Chondrocyte (in vitro differentiated cells): ENCODE measurements at places on chromosomes 13 and 19. TPM values are rescaled to one million over a fixed set of nuclear protein-coding genes. Genes with fewer than 3 reads are reported as not detected.

The ATP13A1 gene
- 48.1 to 68.3 TPM (median 48.8 TPM) in 3 replicates for total RNA-seq

DNA sequence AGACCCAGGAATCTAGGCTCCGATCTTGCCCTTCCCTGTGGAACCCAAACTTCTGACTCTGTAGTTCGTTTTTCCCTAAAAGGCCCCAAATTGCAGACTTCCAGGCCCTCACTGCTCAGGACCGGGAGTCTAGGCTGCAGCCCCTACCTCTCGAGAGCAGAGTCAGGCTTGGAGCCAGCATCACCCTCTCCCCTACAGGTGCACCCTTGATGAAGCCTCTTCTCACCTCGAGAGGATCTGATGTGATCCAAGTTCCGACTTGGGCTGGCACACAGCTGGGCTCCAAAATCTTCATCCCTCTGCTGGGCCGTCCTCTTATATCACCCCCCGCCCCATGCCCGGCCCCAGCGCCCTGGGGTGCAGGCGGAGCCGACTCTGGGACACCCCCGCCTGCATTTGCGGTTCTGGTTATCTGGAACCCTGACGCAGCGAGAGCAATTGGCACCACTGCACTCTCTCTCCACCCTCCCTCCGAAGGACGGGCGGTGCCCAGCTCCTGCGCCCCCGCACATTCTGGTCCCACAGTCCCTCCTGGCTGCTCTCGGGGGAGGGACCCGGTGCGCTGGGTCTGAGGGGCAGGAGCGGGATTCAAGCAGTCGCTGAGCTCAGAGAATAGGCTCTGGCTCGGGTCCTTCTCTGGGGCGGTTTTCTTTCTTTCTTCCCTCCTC, at the start of gene KLK7:
TSS of gene KLK7 (minus strand) at position 293 of the 668 bp plus-strand sequence. CDS start 1,518 bp downstream, outside the sequence.
- no peaks in the 10 kb centered on the region for H3K4me1 ChIP-seq
- H3K36me3 ChIP-seq = no peaks in the 10 kb centered on the region
- no peak within 1 kb of the TSS for H3K4me3 ChIP-seq

The NCAN gene
- total RNA-seq = not detected in 3 replicates

The GNG8 gene
- total RNA-seq = not detected in 3 replicates

- no peak for DNase-seq
- no peaks in the 10 kb centered on the region for H3K27me3 ChIP-seq
- no peak overlapping the region for H3K4me3 ChIP-seq
- H3K4me1 ChIP-seq = peaks cover 28% of the 10 kb centered on the region
- peaks cover 7% of the 10 kb centered on the region for H3K36me3 ChIP-seq
These were observed 10.0 kb upstream of the IGFL3 start for GRCh38 chr19:46134527-46134926.

DNA sequence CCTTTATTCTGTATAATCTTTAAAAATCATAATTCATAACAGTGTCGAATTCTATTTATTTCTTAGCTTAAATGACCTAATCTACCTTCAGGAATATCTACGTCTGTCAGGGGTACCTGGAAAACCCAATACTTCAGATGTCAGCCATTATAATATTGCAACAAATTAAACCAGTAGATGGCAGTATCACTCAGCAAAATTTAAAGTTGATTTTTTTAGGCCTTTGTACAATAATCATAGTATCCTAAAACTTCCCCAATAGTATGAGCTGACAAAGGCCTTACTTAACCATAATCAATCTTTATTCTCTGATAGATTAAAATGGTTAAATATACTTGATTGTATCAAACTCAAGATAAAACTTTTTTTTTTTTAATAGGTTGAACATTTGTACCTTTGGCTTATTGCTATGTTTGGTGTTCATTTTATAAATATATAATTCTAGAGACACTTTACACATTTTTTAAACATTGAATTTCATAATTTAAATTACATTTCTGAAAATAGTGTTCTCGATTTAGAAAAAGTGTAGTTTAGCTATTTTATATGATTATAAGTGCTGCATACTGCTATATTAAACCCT, 830.2 kb upstream of the SPRY2 start:
- H3K27me3 ChIP-seq = peaks cover 16% of the 10 kb centered on the region
- H3K4me3 ChIP-seq = no peak overlapping the region
- no peaks in the 10 kb centered on the region for H3K4me1 ChIP-seq
- H3K27ac ChIP-seq = no peak overlapping the region
- H3K36me3 ChIP-seq = no peaks in the 10 kb centered on the region

DNA sequence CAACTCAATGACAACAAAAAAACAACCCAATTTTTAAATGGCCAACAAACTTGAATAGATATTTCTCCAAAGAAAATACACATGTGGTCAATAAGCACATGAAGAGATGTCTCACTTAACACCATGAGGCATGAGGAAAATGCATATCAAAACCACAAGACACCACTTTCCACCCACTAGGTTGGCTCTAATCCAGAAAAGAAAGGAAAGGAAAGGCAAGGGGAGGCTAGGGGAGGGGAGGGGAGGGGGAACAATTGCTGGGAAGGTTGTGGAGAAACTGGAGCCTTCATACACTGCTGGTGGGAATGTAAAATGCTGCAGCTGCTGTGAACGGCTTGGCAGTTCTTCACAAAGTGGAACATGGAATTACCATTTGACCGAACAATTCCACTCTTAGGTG, 854.3 kb downstream of the UQCRFS1 start:
- H3K36me3 ChIP-seq = no peaks in the 10 kb centered on the region
- DNase-seq = no peak
- H3K4me1 ChIP-seq = no peaks in the 10 kb centered on the region
- no peak overlapping the region for H3K4me3 ChIP-seq
- H3K27ac ChIP-seq = no peak overlapping the region

The FGF22 gene
- total RNA-seq = not detected in 3 replicates

DNA sequence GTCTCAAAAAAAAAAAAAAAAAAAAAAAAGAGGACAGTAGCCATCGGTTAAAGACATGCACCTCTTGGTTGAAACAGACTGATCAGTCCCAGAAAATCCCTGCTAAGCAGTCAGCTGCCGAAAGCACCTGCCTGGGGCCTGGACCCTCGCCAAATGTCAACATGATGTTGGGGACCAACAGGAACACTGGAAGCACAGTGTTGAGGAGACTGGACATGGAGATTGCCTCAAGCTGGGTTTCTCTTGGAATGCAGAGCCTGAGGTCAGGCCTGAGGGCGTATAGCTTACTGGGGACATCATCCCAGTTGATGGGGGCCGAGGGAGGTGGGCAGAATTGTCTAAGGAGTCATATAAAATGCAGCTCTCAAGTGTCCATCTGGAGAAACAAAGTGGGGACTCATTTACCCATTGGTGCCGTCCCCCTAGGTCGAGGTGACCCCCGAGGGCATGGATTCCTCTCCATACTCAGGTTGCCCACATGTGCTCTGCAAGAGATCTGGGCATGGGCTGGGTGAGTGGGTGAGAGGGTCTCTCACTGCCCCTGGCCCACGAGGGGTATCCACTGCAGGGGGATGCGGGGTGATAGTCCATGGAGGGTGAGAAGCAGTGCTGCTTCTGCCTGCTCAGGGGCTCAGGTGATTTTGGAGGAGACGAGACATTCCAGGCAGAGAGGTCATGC, 164.5 kb downstream of the URI1 start:
- H3K27ac ChIP-seq = no peak overlapping the region
- DNase-seq = no peak
- H3K4me1 ChIP-seq = no peaks in the 10 kb centered on the region
- no peak overlapping the region for H3K4me3 ChIP-seq
- H3K27me3 ChIP-seq = no peaks in the 10 kb centered on the region

DNA sequence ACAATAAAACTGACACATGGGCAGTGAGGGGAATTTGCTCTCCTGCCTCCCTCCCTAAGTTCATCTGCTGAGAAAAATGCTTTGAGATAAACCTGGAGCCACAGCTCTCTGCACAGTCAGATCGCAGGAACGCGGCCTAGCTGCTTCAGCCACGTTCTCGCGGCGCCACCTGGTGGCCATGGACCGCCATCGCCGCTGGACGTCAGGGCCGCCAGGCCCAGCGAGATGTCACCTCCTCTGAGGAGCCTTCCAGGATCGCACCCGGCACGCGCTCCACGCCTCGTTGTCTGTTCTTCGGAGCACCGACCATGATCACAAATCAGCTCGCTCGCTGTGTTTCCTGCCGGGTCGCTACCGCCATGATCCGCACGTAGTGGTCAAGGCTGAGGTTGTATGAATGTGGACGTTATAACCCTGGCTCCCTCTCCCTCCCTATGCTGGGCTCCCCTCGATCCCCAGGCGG, 20.6 kb upstream of the USP29 start:
- no peak overlapping the region for H3K4me3 ChIP-seq
- DNase-seq = no peak
- no peaks in the 10 kb centered on the region for H3K27me3 ChIP-seq
- H3K36me3 ChIP-seq = peaks cover 1% of the 10 kb centered on the region
- no peaks in the 10 kb centered on the region for H3K4me1 ChIP-seq

GRCh38 chr19:54429176-54429495, 13.9 kb downstream of the TTYH1 start:
- H3K27ac ChIP-seq = no peak overlapping the region
- H3K4me1 ChIP-seq = peaks cover 10% of the 10 kb centered on the region
- DNase-seq = no peak
- H3K36me3 ChIP-seq = no peaks in the 10 kb centered on the region

DNA sequence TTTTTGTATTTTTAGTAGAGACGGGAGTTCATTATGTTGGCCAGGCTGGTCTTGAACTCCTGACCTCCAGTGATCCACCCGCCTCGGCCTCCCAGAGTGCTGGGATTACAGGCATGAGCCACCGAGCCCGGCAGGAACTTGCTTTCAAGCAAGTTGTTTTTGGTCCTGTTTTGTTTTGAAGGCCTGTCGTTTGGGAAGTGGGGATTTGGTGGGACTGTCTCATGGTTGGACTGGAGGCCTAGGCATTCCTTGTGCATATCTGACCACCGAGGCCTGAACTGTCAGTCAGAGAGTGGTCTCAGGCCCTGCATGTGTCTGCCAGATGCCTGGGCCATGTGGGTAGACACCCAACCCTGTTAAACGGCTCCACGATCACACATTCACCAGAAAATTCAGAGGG, 26.3 kb downstream of the UBXN6 start:
- H3K36me3 ChIP-seq = peaks cover 6% of the 10 kb centered on the region
- no peaks in the 10 kb centered on the region for H3K27me3 ChIP-seq
- DNase-seq = no peak

DNA sequence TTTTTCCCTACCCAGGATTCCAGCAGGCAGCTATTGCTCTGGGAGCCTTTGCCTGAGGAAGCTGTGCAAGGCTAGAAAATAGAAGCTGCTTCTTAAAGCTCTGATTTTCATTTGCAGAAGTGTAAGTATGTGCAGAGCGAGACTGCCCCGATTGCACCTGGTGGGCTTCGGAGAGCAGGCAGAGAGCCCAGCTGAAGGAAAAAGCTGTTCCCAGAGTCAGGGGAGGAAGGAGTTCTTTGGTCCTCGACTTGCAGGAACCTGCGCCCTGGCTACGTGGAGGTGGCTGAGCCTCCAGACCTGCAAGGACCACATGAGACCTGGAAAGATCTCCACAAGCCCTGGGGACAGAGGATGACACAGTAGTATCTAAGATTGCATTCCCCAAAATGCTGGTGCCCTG, 235.0 kb upstream of the ARGLU1 start:
- H3K4me3 ChIP-seq = no peak overlapping the region
- no peak overlapping the region for H3K27ac ChIP-seq
- H3K4me1 ChIP-seq = no peaks in the 10 kb centered on the region
- peaks cover 5% of the 10 kb centered on the region for H3K27me3 ChIP-seq

DNA sequence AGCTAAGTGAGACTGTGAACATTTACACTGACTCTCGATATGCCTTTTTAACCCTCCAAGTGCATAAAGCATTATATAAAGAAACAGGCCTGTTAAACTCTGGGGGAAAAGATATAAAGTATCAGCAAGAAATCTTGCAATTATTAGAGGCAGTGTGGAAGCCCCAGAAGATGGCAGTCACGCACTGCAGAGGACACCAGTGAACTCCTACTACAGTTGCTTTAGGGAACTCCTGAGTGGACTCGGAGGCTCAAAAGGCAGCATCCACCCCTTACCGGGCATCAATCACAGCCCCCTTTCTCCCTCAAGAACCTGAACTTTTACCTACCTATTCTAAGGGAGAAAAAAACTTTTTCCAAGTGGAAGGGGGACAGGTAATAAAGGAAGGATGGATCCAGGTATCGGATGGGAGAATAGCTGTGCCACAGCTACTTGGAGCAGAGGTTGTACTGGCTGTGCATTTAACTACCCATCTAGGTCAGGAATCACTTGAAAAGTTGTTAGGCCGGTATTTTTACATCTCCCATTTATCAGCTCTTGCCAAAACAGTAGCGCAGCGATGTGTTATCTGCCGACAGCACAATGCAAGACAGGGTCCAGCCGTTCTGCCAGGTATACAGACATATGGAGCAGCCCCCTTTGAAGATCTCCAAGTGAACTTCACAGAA, 80.1 kb downstream of the ZNF486 start:
- H3K36me3 ChIP-seq = no peaks in the 10 kb centered on the region
- DNase-seq = no peak
- no peak overlapping the region for H3K4me3 ChIP-seq
- H3K27ac ChIP-seq = no peak overlapping the region
- H3K4me1 ChIP-seq = no peaks in the 10 kb centered on the region

The CYP4F8 gene
- not detected in 3 replicates for total RNA-seq

The CASP14 gene
- total RNA-seq = not detected in 3 replicates

- H3K27me3 ChIP-seq = no peaks in the 10 kb centered on the region
- no peaks in the 10 kb centered on the region for H3K36me3 ChIP-seq
These were observed 74.0 kb downstream of the FAM216B start for GRCh38 chr13:42855410-42855809.

DNA sequence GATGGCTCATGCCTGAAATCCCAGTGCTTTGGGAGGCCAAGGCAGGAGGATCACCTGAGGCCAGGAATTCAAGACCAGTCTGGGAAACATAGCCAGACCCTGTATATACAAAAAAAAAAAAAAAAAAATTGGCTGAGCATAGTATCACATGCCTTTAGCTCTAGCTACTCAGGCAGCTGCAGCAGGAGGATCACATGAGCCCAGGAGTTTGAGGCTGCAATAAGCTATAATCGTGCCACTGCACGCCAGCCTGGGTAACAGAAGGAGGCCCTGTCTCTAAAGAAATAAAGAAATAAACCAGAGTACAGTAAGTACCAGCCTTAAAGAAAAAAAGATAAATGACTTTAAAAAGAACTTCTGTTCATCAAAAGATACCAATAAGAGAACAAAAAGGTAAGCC, 52.9 kb downstream of the FAM124A start:
- no peak overlapping the region for H3K4me3 ChIP-seq
- peaks cover 35% of the 10 kb centered on the region for H3K4me1 ChIP-seq
- DNase-seq = no peak
- no peak overlapping the region for H3K27ac ChIP-seq
- no peaks in the 10 kb centered on the region for H3K36me3 ChIP-seq

- no peaks in the 10 kb centered on the region for H3K27me3 ChIP-seq
- no peak for DNase-seq
- H3K36me3 ChIP-seq = no peaks in the 10 kb centered on the region
- H3K27ac ChIP-seq = no peak overlapping the region
These were observed 549.5 kb upstream of the ARGLU1 start for GRCh38 chr13:107117327-107118012.

GRCh38 chr19:35392742-35393715, 22.2 kb downstream of the GPR42 start:
- H3K27ac ChIP-seq = no peak overlapping the region
- no peak overlapping the region for H3K4me3 ChIP-seq
- H3K27me3 ChIP-seq = peaks cover 6% of the 10 kb centered on the region
- no peaks in the 10 kb centered on the region for H3K36me3 ChIP-seq
- H3K4me1 ChIP-seq = no peaks in the 10 kb centered on the region

- H3K4me1 ChIP-seq = peaks cover 35% of the 10 kb centered on the region
- no peaks in the 10 kb centered on the region for H3K27me3 ChIP-seq
- no peak for DNase-seq
- H3K27ac ChIP-seq = no peak overlapping the region
These were observed 712 bp downstream of the BBC3 start for GRCh38 chr19:47230054-47230920.

GRCh38 chr13:109720758-109721184, 65.6 kb downstream of the IRS2 start:
- no peak overlapping the region for H3K27ac ChIP-seq
- peaks cover 3% of the 10 kb centered on the region for H3K4me1 ChIP-seq
- no peaks in the 10 kb centered on the region for H3K36me3 ChIP-seq
- H3K4me3 ChIP-seq = no peak overlapping the region
- DNase-seq = no peak

The CGB3 gene
- not detected in 3 replicates for total RNA-seq
